ENCODE measurements at places on chromosomes 12 and 14.

- H3K4me1 ChIP-seq, result no peaks in the 10 kb centered on the region
- no peak overlapping the region for H3K4me3 ChIP-seq
- no peak for DNase-seq
- no peaks in the 10 kb centered on the region for H3K27me3 ChIP-seq
- H3K36me3 ChIP-seq, result no peaks in the 10 kb centered on the region
These were observed 75.9 kb upstream of the C12orf71 start for GRCh38 chr12:27158297-27158696.

DNA sequence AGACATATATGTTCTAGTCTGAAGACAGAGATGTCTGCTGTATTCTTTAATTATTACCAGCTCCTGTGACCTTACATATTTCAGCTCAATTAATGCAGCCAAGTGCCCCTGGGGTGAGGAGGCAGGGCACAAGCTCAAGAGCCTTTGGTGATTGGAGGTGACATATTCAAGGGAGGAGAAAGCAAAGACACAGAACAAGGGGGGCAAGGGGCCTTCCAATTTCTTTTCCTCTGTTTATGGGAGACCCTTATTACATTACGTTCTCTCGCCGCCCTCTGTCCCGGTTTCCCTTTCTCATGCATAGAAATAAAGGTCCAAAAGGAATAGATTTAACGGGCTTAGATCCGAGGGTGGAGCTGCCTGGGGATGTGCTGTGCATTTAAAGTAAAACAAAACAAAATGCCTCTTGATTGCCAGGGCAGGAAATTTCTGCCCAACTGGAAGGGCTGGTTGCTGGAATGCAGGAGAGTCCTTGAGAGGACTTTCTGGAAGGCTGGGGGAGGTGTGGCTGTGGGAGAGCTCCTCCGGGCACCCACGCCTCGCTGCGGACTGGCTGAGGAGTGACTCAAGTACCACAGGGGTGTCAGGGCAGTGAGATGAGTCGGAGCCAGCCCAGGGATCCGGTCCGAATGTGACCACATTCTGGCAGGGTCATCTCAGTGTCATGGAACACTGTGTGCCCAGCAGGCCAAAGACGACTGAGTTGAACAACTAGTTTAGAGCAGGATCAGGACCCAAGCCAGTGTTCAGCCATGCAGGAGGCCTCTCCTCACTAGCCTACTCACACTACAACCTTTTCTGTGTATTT, 32.1 kb upstream of the GSG1 start:
- DNase-seq, result no peak
- no peak overlapping the region for H3K4me3 ChIP-seq
- H3K4me1 ChIP-seq, result peaks cover 8% of the 10 kb centered on the region
- H3K27ac ChIP-seq, result no peak overlapping the region
- no peaks in the 10 kb centered on the region for H3K27me3 ChIP-seq

- H3K4me3 ChIP-seq, result no peak overlapping the region
- no peaks in the 10 kb centered on the region for H3K4me1 ChIP-seq
These were observed 84.6 kb downstream of the KSR2 start for GRCh38 chr12:117884161-117884560.

DNA sequence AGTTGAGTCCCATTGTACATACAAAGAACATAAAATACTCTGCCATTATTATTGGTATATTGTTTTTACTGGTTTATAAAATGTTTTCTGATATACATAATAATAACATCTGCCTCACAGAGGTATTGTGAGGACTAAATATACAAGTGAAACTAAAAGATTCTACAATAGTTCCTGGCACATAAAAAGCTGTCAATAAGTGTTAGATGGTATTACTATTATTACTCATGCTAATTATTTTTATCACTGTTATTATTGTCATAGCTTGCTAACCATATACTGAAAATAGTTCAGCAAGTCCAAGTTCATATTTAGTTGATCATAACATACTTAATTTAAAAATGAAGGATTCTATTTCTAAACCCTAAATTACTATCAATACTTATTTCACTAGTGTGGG, 34.4 kb downstream of the BTG1 start:
- no peaks in the 10 kb centered on the region for H3K36me3 ChIP-seq
- H3K4me3 ChIP-seq, result no peak overlapping the region
- H3K4me1 ChIP-seq, result peaks cover 13% of the 10 kb centered on the region
- no peak for DNase-seq
- no peak overlapping the region for H3K27ac ChIP-seq

GRCh38 chr14:49897965-49898364, 5.1 kb downstream of the ARF6 start:
- no peaks in the 10 kb centered on the region for H3K4me1 ChIP-seq
- DNase-seq, result no peak
- no peaks in the 10 kb centered on the region for H3K36me3 ChIP-seq
- no peak overlapping the region for H3K27ac ChIP-seq
- H3K27me3 ChIP-seq, result no peaks in the 10 kb centered on the region

DNA sequence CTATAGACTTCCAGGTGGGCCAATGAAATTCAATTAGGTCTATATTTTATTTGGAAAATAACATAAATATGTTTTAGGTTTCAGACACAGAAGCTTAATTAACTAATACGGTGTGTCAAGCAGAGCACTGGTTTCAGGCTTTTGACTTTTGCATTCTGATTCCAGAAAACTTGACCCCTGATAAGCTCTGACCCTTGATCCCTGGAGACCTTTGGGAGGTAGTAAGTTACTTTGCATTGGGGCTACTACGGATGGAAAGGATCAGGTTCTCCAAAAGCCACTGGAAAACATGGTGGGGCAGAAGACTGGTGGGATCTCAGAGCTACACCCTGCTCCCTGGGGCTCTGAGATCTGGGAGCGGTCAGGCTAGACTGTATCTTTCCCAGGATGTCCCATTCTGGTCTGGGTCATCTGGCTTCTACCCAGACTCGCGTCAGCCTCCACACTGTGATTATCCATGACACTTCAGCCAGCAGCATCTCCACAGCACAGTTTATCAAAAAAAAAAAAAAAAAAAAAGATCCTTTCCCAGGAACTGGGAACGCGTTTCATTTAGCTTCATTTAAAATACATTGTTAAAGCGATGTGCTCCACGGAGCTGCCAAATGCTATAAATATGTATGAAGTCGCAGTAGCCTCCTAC, 17.8 kb upstream of the EMP1 start:
- H3K36me3 ChIP-seq, result no peaks in the 10 kb centered on the region
- H3K27me3 ChIP-seq, result no peaks in the 10 kb centered on the region
- peaks cover 2% of the 10 kb centered on the region for H3K4me1 ChIP-seq
- peak; percentile 29 for DNase-seq
- no peak overlapping the region for H3K27ac ChIP-seq

GRCh38 chr12:89354612-89355067, 2.3 kb upstream of the DUSP6 start:
- no peaks in the 10 kb centered on the region for H3K36me3 ChIP-seq
- H3K27ac ChIP-seq, result no peak overlapping the region
- peaks cover 13% of the 10 kb centered on the region for H3K4me1 ChIP-seq
- DNase-seq, result no peak
- peak overlapping the region; percentile 82 for H3K4me3 ChIP-seq

- H3K4me3 ChIP-seq, result no peak overlapping the region
- H3K36me3 ChIP-seq, result no peaks in the 10 kb centered on the region
- no peak for DNase-seq
- no peak overlapping the region for H3K27ac ChIP-seq
These were observed 49.1 kb downstream of the PTGER2 start for GRCh38 chr14:52363041-52363704.

- H3K4me3 ChIP-seq, result peak overlapping the region; percentile 92
- H3K4me1 ChIP-seq, result peaks cover 10% of the 10 kb centered on the region
- H3K27me3 ChIP-seq, result no peaks in the 10 kb centered on the region
- H3K36me3 ChIP-seq, result no peaks in the 10 kb centered on the region
- no peak for DNase-seq
These were observed 1.6 kb downstream of the GABARAPL1 start for GRCh38 chr12:10214136-10214894.

GRCh38 chr12:110317911-110318310, 36.9 kb downstream of the ATP2A2 start:
- no peak for DNase-seq
- H3K27me3 ChIP-seq, result no peaks in the 10 kb centered on the region

DNA sequence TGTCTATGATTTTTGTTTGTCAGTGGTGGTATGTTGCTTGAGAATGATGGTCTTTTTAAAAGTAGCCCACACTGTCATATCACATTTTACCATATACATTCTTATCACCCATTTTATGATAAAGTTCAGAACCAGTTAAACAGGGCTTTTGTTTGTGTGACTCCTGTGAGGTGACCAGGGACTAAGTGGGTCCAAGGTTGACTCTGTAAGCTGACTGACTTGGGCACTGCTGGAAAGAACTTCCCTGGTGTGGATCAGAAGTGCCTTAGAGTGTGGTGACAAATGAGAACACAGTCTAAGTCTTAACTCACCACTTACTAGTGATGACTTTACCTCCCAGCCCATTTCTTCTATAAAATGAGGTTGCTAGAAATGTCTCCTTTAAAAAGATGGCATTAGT, 52.6 kb downstream of the VRK1 start:
- H3K36me3 ChIP-seq, result no peaks in the 10 kb centered on the region
- no peak overlapping the region for H3K4me3 ChIP-seq
- H3K27me3 ChIP-seq, result no peaks in the 10 kb centered on the region
- DNase-seq, result no peak
- no peak overlapping the region for H3K27ac ChIP-seq

- no peak overlapping the region for H3K4me3 ChIP-seq
- no peak for DNase-seq
- no peaks in the 10 kb centered on the region for H3K4me1 ChIP-seq
- no peak overlapping the region for H3K27ac ChIP-seq
These were observed 13.3 kb downstream of the SENP1 start for GRCh38 chr12:48092611-48093010.

DNA sequence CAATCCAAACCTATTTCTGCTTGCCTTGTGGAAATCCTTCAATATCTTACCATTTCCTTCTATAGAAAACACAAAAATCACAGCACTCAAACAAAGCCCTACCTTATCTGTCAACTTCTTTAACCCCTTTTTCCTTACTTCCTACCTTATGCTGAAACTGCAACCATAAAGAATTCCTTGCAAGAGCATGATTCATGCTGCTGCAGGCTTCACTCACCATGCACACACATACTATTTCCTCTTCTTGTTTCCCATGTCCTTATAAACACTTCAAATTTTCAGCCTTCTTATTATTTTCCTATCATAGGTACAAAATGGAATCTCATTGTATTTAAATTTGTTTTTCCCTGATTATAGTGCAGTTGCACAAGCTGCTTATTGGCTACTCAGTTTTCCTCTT, 23.3 kb downstream of the LMNTD1 start:
- H3K4me3 ChIP-seq, result no peak overlapping the region
- no peaks in the 10 kb centered on the region for H3K27me3 ChIP-seq
- DNase-seq, result no peak
- no peaks in the 10 kb centered on the region for H3K36me3 ChIP-seq

- H3K27me3 ChIP-seq, result no peaks in the 10 kb centered on the region
- no peaks in the 10 kb centered on the region for H3K36me3 ChIP-seq
- no peak for DNase-seq
- no peak overlapping the region for H3K4me3 ChIP-seq
- no peaks in the 10 kb centered on the region for H3K4me1 ChIP-seq
These were observed 131.8 kb downstream of the NUAK1 start for GRCh38 chr12:106006940-106007339.

- H3K27me3 ChIP-seq, result no peaks in the 10 kb centered on the region
- no peaks in the 10 kb centered on the region for H3K36me3 ChIP-seq
- H3K4me1 ChIP-seq, result peaks cover 14% of the 10 kb centered on the region
These were observed 37.9 kb downstream of the KCTD10 start for GRCh38 chr12:109439181-109439580.

DNA sequence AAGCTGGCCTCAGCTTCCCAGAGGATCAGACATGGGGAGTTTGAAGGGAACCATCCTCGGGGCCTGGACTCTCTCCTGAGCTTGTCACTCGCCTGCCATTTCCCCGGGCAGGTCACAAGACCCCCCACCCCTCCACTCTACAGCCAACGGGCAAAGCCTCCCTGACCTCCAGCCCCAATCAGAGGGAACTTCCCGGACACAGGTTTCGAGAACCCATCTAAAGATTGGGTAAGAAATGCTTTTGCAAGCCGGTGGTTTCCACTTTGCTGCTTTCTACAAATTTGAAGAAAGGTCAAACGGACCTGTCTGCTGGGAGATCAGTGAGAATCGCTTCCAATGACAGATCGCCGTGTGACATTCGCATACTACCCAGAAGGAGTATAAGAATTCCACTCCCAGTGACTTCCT, 89.6 kb downstream of the SCARB1 start:
- no peaks in the 10 kb centered on the region for H3K36me3 ChIP-seq
- no peak overlapping the region for H3K4me3 ChIP-seq
- no peak for DNase-seq
- no peak overlapping the region for H3K27ac ChIP-seq
- H3K27me3 ChIP-seq, result peaks cover 5% of the 10 kb centered on the region

GRCh38 chr14:85576848-85577542, 47.1 kb downstream of the FLRT2 start:
- DNase-seq, result no peak
- H3K4me3 ChIP-seq, result no peak overlapping the region
- no peaks in the 10 kb centered on the region for H3K27me3 ChIP-seq
- peaks cover 17% of the 10 kb centered on the region for H3K4me1 ChIP-seq

GRCh38 chr14:21106498-21107282, 5.8 kb downstream of the TMEM253 start:
- H3K27me3 ChIP-seq, result no peaks in the 10 kb centered on the region
- no peaks in the 10 kb centered on the region for H3K36me3 ChIP-seq
- H3K4me3 ChIP-seq, result no peak overlapping the region
- H3K4me1 ChIP-seq, result peaks cover 24% of the 10 kb centered on the region
- no peak overlapping the region for H3K27ac ChIP-seq

- H3K36me3 ChIP-seq, result no peaks in the 10 kb centered on the region
- no peak for DNase-seq
- no peak overlapping the region for H3K4me3 ChIP-seq
- no peak overlapping the region for H3K27ac ChIP-seq
These were observed 390.1 kb downstream of the KCNH5 start for GRCh38 chr14:62655166-62655565.

GRCh38 chr12:11853126-11853525, 203.7 kb downstream of the ETV6 start:
- no peaks in the 10 kb centered on the region for H3K36me3 ChIP-seq
- H3K4me3 ChIP-seq, result no peak overlapping the region
- DNase-seq, result no peak
- H3K27ac ChIP-seq, result no peak overlapping the region
- no peaks in the 10 kb centered on the region for H3K4me1 ChIP-seq

GRCh38 chr14:104739546-104740516, 13.1 kb upstream of the SIVA1 start:
- no peaks in the 10 kb centered on the region for H3K27me3 ChIP-seq
- no peak for DNase-seq
- H3K27ac ChIP-seq, result no peak overlapping the region
- no peaks in the 10 kb centered on the region for H3K4me1 ChIP-seq

GRCh38 chr14:68784226-68784910, 8.5 kb downstream of the ZFP36L1 start:
- no peak overlapping the region for H3K4me3 ChIP-seq
- H3K27ac ChIP-seq, result no peak overlapping the region
- no peaks in the 10 kb centered on the region for H3K27me3 ChIP-seq
- H3K36me3 ChIP-seq, result peaks cover 10% of the 10 kb centered on the region
- H3K4me1 ChIP-seq, result peaks cover 13% of the 10 kb centered on the region

GRCh38 chr12:93622485-93622884, 50.0 kb downstream of the SOCS2 start:
- H3K27me3 ChIP-seq, result no peaks in the 10 kb centered on the region
- no peaks in the 10 kb centered on the region for H3K36me3 ChIP-seq
- H3K4me1 ChIP-seq, result 0 out of 2 replicates have a peak, but pooled peaks cover 3% of the 10 kb centered on the region
- H3K27ac ChIP-seq, result no peak overlapping the region
- H3K4me3 ChIP-seq, result no peak overlapping the region
